Posterior cingulate gyrus (tissue), 11 donors: ENCODE measurements at places on chromosomes 11 and 22.

GRCh38 chr11:33086017-33086416 lies 46.6 kb downstream of the TCP11L1 start:
- DNase-seq: no peak

GRCh38 chr22:40792451-40792850 lies 26.7 kb downstream of the SLC25A17 start:
- no peak for DNase-seq

GRCh38 chr11:104858882-104859775 lies 39.1 kb downstream of the CASP12 start:
- peak; percentile 41 for DNase-seq

GRCh38 chr11:1814691-1815090 lies 20.1 kb upstream of the SYT8 start:
- no peak for DNase-seq

- DNase-seq: no peak
Observed at GRCh38 chr11:33779849-33780528, 5.7 kb upstream of the FBXO3 start.

DNA sequence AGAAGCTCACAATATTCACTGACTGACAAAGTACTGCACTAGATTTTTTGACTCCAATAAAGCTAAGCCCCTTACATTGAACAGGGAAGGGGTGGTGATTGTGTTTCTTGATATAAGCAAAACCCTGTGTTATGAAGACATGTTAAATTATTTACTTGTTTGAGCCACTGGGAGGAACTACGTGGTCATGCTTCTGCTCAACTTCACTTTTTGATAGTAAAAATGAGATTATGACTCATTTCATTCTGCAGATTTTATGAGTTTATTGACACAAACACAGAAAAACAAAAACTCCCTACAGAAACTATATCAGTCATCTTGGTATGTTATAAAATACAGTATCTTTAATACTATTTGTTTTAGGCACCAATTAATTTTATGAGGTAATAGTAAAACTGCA lies 124.7 kb downstream of the CADM1 start:
- DNase-seq: no peak

DNA sequence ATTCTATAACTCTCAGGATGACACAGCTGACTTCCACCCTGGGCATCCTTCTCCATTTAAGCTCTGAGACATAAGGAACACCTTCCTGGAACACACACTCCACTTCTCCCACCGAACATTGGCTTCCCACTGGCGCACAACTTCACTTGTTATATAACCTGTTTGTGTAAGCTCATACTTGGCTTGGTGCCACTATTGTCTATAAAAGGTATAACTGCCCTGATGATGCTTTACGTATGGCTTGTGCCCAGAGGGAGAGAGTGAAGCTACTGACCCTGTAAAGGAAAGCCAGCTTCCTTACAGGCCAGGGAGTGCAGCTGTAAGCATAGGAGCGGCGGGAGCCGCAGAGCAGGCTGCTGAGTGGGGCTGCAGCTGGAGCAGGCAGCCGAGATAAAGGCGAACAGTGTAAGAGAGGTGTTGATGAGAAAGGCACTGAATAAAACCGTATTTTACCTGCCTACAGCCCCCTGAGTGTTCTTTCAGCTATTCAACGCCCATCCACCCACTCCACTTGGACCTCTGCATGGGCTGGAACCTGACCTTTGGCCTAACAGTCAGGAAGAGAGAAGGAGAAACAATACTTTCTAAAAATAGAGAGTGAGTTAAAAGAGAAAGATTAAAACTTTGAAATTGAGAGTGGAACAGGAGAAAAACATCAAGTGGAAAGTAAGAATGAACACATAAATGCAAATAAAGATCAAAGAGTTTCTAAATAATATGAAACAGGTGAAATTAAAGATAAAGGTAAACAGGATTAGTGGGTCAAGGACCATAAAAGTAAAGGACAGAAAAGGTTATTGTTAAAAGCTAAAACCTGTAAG lies 252.1 kb upstream of the ARHGAP42 start:
- DNase-seq: no peak
